Stimulated activated CD4-positive, alpha-beta T cell treated with anti-CD3 and anti-CD28 coated beads, Interleukin-1b, Interleukin-23, amount 100 ng/mL, for 1 hour (primary cell): ENCODE measurements at places on chromosomes 12 and 14.

- DNase-seq, result no peak
Observed at GRCh38 chr14:105335735-105336476, 21.4 kb downstream of the PACS2 start.

GRCh38 chr14:78524196-78524595, 354.0 kb downstream of the NRXN3 start:
- DNase-seq, result no peak

DNA sequence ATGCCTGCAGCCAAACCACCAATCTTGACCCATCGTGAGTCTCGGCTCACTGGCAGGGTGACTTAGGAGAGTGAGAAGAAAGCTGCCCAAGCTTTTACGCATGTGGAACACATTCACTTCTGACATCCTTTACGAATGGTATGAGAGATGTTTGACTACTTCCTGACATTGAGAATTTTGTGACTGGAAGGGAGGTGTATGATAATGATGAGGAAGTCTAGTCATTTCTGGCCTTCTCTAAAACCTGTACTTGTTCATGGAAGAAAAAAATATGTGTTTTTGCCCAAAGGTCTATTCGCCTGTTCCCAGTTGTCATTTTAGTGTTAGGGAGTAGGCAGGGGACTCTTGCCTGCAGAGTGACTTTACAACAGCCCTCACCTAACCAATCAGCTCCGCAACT, 227.2 kb upstream of the ATP2B1 start:
- no peak for DNase-seq

GRCh38 chr12:34348836-34349672, 326.8 kb downstream of the ALG10 start:
- DNase-seq, result no peak

GRCh38 chr14:103696070-103696402, 19.2 kb downstream of the XRCC3 start:
- no peak for DNase-seq

DNA sequence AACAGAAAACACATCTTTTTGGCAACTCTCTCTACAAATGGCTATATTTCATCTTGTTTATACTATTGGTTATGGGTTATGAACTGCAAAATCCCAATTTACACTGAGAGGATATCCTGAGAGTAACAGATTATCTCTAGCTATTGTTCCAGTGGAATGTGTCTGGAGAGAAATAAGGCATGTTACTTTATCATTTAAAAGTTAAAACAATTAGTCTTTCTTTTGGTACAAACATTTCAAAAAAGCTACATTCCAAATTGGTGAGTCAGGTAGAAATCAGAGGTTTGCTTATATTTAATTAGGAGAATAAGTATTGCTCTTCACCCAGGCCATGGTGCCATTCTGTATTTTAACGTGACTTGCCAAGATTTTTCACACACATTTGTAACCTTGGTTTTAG, 411.6 kb downstream of the CCER1 start:
- no peak for DNase-seq

DNA sequence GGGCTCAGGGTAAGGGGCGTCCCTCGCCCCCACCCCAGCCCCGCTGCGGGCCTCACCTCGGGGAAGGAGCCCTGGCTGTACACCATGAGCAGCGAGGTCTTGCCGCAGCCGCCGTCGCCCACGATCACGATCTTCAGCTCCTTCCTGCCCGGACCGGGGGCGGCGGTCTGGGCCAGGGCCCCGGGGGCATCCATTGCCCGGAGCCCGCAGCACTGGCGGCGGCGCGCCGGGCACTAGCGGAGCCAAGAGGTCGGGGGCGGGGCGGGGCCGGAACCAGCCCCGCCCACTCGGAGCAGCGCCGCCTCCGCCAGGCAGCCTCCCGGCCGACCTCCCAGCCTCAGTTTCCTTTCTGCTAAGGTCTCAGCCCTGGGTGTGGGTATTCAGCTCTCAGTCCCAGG, at the start of gene RHOF:
Gene RHOF (minus strand): TSS at position 249 of the 398 bp plus-strand sequence. CDS start 55 bp downstream, at position 194.
- DNase-seq, result no peak

- no peak for DNase-seq
Observed at GRCh38 chr12:62914443-62915203, 20.3 kb downstream of the PPM1H start.

DNA sequence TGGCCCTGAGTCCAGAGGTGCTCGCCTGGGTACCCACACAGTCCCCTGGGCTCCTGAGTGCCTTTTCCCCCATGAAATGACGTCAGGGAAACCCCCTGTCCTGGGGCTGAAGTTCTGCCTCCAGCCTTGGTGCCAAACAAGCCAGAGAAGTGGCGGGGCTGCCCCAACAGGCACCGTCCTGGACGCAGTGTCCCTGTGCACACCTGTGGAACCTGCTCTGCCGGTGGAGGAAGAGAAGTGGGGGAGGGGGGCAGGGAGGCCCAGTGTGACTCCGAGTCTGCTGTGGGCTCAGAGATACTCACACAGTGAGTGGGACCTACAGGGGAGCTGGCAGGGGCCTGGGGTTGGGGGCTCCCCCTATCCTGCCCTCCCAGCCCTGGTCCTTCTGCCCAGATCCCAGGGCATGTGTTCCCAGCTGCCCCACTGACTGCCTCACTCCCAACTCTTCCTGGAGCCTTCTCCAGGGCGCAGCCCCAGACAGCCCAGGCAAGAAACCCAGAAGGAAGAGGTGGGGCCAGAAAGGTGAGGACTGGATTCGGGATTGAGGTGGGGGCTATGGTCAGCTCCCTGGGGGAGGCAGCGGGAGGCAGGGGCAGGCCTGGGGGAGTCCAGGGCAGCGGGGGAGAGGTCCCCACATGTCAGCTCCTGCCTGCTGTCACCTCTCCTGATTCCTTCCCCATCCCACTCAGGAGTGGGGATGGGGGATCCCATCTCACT, 24.7 kb downstream of the CCDC85C start:
- DNase-seq, result no peak

- no peak for DNase-seq
Observed at GRCh38 chr14:76950055-76951020, 78.2 kb downstream of the IRF2BPL start.

GRCh38 chr12:47346251-47347019, 266.7 kb upstream of the AMIGO2 start:
- DNase-seq, result no peak

DNA sequence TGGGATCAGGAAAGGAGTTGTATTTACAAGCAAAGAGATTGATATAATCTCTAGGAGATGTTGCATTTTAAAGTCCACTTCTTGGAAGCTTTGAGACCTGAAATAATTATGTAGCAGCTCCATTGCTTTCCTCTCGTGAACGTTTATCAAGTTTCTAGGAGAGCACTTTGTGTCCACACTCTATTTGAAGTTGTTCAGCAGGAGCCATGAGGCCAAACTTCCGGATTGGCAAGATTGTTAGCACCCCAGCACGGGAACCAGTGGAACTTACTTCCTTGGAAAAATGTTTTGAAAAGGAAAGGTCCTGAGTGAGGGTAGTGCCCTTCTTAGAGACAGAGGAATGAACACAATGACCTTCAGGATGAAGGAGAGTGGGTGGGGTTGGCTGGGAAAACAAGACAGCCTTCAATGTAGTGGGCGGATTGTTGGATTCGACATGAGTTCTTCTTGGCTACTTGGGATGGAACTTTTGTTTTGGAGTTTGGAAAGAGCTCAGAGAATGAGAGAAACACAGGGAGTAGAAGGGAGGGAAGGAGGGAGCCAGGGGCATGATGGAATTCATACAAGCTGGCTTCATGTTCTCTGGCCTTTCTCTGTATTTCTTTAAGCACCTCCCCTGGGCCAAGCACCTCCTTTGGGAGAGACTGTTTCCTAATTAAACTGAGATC, 23.8 kb upstream of the CISTR start:
- no peak for DNase-seq

- no peak for DNase-seq
Observed at GRCh38 chr12:9706086-9706685, 26.7 kb downstream of the CLECL1 start.

GRCh38 chr12:42144158-42144407, 591 bp downstream of the GXYLT1 start:
- DNase-seq, result no peak
